ENCODE measurements at places on chromosomes 2 and 18. TPM values are rescaled to one million over a fixed set of nuclear protein-coding genes. Genes with fewer than 3 reads are reported as not detected.

Gene WDPCP
- total RNA-seq = 20.0 TPM

DNA sequence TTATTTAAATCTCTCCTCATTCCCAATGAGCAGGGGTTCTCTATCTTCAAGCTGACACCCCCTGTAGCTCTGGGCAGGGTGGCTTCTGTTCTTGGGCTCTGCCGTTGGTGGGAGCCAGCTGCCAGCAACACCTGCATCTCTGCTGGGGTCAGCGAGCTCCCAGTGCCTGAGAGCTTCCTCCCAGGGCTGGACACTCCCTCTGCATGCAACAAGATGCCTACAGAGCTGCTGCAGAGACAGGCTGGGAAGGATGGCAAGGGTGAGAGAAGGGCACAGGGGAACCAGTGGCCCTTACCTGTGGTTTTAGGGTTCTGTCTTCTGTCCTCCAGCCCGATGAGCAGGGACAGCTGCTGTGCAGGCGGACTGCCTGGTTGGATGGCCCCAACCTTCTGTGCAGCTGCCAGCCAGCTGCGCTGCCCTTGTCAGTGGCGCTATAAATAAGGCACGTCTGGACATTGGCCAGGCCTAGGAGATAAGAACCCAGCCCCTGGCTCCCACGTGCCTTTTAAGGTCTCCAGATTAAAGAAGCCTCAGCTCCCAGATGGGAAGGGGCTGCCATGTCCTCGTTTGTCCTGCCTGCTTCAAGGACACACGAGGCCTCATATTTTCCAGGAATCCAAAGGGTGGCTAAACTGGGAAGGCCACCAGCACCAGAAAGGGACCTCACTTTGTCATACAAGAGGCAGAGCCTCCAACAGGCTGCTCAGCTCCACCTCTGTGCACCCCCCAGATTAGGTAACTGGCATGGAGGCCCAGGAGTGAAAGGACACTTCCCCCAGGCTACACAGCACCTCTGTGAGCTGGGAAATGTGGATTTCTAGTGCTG is 39.5 kb upstream of the FHL2 start:
- no peak for DNase-seq

Gene POTEE
- total RNA-seq = 0.37 TPM

Gene SH3YL1
- total RNA-seq = 27.3 TPM

- DNase-seq = no peak
Measured at GRCh38 chr2:8674420-8675009, 7.3 kb upstream of the ID2 start.

GRCh38 chr2:100161945-100162620 is 19.7 kb upstream of the AFF3 start:
- DNase-seq = no peak

- no peak for DNase-seq
Measured at GRCh38 chr2:12715258-12716031, 1.3 kb upstream of the TRIB2 start.
